ENCODE measurements at places on chromosomes 12 and 14.

GRCh38 chr14:54866588-54866987 lies 36.0 kb downstream of the GCH1 start:
- no peak for DNase-seq

DNA sequence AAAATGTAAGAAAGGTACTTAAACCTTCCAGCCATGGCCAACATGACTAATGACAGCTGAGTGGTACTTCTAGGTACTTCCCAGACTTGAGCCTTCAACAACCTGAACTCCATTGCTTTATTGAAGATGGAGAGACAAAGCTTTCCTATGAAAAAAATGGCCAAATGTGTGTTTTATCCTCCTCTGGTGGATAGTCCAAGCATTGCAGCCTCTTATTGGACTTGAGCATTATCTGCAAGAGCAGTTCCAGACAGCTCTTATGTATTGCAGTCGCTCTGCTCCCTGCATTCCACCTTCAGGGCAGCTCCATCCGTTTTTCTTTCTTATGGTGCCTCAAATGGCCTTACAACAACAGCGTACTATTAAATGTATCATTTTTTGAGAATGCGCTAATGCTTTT lies 588.2 kb downstream of the NRXN3 start:
- no peak for DNase-seq

- DNase-seq, result no peak
Measured at GRCh38 chr12:24952389-24952788, 3.5 kb upstream of the BCAT1 start.

- DNase-seq, result no peak
Measured at GRCh38 chr14:100670017-100670752, 56.5 kb upstream of the DLK1 start.

- DNase-seq, result no peak
Measured at GRCh38 chr14:94532447-94532846, 23.2 kb upstream of the SERPINA12 start.

GRCh38 chr12:131012279-131013069 lies 58.8 kb downstream of the ADGRD1 start:
- no peak for DNase-seq

GRCh38 chr12:104022786-104023185 lies 27.2 kb downstream of the GLT8D2 start:
- DNase-seq, result no peak

GRCh38 chr12:27571463-27571862 lies 47.5 kb downstream of the PPFIBP1 start:
- DNase-seq, result no peak

DNA sequence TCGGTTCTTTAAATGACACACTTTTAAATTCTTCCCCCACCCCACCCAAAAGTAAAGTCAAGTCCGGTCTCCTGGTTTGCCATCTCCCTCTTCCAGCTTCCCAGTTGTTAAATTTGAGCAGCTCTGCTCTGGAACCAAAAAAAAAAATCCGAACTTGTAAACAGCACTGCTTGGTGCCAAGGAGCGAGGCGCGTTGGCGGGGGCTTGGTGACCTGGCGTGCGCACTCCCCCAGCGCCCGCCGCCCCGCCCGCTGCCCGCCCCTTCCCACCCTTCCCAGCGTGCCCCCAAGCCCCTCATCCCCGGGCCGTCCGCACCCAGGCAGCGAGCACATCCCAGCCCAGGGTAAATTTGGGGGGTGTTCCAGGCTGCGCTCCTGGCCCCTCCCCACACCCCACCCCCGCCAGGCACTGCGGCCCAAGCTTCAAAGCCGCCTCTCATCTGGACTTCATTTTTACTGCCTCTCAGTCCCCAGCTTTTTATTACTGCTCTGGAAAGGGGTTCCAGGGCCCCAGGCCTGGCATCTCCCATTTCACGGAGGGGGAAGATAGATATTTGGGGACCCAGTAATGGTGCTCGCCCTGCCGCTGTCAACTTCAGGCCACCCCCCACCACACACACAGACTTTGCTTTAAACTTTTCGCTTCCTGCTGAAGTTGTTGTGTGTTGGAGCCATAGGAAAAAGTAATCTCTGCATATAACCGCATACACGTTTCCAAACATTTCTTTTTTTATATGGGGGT lies 11.7 kb upstream of the ITGB7 start:
- no peak for DNase-seq

DNA sequence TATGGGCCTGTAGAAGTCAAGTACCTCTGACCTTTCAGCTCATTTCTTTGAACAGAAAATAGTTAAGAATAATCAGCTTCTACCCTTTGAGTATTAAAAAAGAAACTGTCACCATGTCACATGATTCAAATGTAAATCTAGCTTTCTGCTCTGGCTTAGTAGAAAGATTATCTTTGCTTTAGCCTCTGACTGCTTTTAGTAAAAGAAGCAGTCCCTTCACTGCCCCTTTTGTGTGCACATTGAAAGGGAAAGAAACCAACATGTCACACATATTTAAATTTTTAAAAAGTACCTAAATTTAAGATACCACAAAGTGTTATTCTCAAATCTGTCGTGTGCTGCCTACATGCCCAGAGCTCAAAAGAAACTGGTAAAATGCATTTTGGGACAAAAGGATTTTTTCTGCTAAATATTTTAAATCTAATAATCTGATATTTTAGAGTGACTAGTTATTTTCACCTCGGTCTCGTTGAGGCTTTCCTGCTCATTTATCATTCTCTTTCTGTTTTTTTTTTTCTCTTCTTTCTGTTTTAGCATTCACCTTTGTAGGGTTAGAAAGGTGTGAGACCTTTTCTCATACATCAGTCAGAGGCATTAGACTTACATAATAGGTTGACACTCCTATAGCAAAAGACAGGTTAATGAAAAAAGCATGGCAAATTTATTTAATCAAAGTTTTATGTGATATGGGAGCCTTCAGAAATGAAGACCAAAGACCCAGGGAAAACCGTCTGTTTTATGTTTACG lies 41.3 kb downstream of the SLC16A7 start:
- DNase-seq, result no peak

- DNase-seq, result no peak
Measured at GRCh38 chr12:131716282-131716681, 5.4 kb downstream of the SFSWAP start.

DNA sequence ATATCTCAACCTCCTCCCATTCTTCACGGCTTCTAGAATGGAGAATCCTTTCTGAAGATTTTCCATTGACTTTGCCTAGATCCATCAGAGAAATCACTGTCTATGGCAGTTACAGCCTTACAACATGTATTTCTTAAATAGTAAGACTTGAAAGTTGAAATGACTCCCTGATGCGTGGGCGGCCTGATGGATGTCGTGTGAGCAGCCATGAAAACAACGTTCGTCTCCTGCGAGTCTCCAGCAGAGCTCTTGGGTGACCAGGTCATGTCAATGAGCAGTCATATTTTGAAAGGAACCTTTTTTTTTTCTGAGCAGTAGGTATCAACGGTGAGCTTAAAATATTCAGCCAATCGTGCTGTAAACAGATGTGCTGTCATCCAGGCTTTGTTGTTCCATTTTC lies 139.9 kb upstream of the C14orf180 start:
- DNase-seq, result no peak

GRCh38 chr12:121344506-121344905 lies 7.7 kb downstream of the ANAPC5 start:
- DNase-seq, result no peak

DNA sequence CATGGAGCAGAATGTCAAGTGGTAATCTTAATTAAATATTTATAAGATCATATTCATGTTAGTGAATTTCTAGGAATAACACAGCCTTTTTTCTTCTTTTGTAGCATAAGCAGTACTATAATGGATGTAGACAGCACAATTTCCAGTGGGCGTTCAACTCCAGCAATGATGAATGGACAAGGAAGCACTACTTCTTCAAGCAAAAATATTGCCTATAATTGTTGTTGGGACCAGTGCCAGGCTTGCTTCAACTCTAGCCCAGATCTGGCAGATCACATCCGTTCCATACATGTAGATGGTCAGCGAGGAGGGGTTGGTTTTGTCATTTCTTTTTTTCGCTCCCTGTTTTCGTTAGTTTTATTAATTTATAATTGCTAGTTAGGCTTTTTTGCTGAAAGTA lies 23.1 kb downstream of the AEBP2 start:
- no peak for DNase-seq

GRCh38 chr12:121390856-121391255 lies 9.1 kb upstream of the RNF34 start:
- DNase-seq, result no peak

DNA sequence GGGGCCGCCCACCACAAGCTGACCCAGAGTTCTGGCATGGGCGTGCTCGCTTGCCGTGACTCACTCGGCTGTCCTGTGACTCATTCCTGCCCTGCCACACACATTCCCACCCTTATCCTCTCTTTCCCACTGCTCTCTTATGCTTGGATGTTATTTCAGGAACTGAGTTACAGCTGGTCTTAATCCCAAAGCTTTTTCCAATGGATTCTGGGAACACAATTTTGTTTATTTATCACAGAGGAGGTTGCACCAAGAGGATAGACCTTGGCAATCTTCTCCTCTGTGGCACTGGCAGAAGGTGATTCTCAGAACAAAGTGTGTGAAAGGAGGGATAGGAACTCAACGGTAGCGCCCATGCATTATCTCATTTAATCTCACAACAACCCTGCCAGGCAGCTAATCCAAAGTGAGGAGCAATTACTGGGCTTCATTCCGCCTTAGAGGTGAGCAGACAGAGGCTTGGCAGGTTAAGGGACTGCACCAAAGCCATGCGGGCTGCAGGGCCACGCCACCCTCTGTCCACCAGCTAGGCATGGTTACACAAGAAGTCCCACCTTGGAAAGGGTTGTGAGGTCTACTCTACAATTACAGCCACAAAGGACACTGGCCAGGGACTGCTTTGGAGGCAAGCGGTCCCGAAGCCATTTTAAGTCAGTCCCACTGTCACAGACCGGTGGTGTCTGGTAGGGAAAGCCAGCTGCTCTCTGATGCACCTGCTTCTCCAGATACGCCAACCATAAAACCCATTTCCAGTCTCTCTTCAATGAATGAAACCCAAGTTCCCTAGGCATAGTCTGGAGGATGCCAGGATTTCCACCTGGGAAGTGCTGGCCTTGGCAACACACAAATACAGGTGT lies 32.9 kb downstream of the SYNE3 start:
- no peak for DNase-seq

DNA sequence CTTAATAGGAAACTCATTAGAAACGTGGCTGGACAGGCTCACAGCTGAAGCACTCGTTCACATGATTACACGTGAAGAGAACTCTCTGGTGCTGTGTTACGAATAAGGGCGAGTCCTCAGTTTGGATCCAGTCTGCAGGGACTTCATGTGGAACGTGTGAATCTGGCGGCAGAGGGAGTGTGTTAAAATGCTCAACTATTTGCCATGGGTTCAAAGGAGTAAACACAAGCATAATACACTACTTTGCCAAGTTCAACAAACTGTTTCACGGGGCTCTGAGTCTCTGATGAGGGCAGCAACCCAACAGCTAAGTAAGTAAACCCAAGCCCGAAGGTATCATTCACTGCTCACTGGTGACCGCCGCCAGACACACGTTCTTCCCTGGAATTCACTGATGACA lies 42.4 kb downstream of the NUAK1 start:
- DNase-seq, result no peak

GRCh38 chr14:75479770-75480600 lies 42.3 kb upstream of the BATF start:
- DNase-seq, result no peak

DNA sequence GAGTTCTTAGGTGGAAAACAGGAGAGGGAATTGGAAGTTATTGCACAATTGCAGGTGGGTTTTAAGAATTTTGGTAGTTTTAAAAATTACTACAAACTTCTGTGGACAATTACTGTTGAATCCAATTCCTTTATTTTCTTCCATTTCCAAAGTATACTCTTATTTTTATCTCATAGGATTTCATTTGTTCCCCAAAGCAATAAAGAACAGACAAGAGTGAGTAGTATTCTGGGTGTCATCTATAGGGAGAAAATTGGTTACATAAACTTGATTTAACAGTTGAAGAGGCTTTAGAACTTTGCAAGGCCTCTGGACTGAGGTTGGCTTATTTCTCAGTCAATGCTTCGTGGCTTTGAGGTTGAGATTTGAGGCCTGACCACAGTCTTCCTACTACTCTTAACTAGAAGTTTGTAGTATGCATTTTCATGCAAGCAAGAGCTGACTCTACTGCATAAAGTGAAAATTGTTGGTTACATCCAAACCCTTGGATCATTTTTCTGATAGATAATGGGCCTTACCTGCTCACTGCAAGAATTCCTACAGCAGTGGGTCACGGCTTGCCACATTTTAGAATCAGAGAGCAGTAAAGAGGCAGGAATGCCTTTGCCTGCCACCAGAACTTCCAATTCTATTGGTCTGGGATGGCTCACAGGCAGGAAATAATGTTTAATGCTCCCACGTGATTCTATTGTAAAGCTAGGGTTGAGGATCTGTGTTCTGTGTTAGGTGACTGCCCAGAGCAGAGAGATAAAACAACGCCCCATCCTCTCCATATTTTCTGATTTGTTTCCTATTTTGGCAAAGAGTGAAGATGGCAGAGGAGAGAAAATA lies 270.5 kb downstream of the TTC6 start:
- DNase-seq, result no peak

GRCh38 chr12:131151558-131152345 lies 198.0 kb downstream of the ADGRD1 start:
- DNase-seq, result no peak

All from stimulated activated naive CD8-positive, alpha-beta T cell treated with anti-CD3 and anti-CD28 coated beads, Interleukin-15, Interleukin-2, amounts not matched to agents 100 U/mL and 50 U/mL, for 24 hours (primary cell).